ENCODE measurements at places on chromosomes 3 and 15.

GRCh38 chr3:197149-197827 is 725 bp downstream of the CHL1 start:
- DNase-seq: no peak

GRCh38 chr3:184593220-184593927 is 31.8 kb downstream of the EPHB3 start:
- DNase-seq: no peak

- DNase-seq: no peak
Observed at GRCh38 chr3:143875546-143875945, 27.3 kb upstream of the SLC9A9 start.

GRCh38 chr3:189999718-190000117 is 121.0 kb downstream of the P3H2 start:
- DNase-seq: no peak

DNA sequence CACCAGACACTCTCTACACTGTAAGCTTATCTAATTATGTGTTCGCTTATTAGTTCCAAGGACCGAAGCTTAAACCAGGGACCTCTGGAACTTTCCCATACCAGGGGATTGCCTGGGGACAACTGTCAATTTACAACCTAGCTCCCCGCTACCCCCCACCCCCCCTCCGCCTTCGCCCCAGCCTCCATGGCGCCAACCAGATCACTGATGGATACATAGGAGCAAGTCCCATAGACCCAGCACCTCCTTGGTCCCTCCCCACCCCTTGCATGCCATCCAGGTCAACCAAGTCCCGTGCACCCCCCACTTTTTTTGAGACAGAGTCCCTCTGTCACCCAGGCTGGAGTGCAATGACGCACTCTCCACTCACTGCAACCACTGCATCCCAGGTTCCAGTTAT is 930 bp upstream of the PDCD7 start:
- DNase-seq: no peak

DNA sequence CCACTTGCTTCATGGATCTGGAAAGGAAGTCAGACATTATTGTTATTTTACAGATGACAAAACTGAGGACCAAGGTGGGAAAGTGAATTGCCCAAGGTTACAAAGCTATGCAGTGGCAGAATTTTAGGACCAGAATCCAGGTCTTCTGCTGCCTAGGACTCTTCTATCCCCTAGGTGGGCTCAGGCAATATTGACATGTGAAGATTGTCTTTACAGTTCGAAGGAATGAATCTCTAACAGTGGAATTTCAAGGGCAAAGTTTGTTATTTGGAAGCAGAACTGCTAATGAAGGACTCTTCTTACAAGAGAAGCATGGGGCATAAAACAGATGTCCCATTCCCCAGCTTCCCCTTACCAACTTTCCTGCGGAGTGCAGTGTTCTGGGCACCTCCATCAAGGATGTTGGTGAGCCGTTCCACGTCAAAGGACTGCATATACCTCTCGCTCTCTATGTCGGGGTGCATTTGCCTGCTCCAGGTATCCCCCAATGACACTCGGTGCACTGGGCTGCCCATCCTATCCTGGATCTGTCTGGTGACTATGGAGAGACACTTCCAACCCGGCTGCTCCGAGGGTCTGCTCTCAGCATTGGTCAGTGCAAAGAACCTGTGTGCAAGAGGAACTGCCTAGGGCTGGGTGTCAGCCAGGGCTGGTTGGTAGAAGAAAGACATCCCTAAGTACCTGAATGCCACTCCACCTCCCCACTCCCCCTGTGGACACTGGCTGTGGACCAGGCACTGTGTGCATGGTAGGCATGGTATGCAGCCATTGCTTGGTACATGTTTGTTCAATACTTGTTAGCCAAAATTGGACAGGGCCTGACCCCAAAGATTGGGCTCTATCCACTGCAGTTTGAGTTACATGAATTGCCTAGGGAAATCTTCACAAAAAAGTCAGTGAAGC is 2.1 kb downstream of the ACOX2 start:
- DNase-seq: no peak

- no peak for DNase-seq
Observed at GRCh38 chr3:117441851-117442250, 732.3 kb downstream of the TUSC7 start.

DNA sequence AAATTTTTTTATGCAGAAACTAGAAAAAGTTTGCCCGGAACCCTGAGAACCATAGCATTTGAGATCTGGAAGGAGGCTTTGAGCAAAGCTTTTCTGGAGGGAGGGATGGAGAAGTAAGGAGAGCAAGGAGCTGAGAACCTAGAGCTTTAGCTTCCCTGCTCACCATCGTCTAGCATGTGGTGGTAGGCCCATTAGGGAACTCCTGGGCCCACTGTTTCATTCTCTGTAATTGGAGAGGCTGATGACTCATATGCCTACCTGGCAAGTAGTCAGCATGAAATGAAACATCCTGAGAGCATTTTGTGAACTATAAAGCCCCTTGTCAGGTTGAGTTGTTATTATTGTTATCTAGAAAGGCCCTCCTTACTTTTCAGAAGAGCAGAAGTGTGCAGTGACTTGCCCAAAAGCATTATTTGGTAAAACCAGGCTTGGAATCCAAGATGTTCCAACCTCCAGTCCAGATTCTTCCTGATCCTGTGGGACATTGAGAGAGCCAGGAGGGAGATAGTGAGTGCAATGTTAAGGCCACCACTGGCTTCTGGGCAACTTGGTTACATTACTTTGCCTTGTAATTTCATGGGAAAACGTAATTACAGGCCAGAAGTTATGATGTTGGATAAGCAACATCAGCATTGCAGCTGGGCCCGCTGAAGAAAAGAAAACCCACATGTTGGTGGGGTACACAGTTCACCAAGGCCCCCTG is 104.5 kb upstream of the BFSP2 start:
- DNase-seq: no peak

GRCh38 chr3:56825567-56826438 is 24.1 kb upstream of the ARHGEF3 start:
- no peak for DNase-seq

- DNase-seq: no peak
Observed at GRCh38 chr3:66338927-66339326, 118.1 kb downstream of the SLC25A26 start.

DNA sequence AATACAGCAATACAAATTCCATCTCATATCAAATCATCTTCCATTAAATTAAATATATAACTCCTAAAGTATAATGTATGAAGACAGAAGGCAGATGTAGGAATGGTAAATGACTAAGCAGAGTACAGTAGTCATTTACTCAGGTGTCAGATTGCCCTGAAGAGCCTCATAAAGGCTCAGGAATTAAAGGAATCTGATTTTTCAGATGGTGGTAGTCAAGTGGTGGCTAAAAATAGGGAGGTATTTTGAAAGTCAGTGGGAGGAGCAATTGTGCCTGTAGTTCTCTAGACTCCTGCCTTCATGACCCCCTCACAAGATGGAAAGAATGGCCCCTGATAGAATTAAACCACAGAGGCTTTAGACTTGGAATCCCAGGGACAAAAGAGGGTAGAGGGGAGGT is 142.7 kb upstream of the SYNPR start:
- DNase-seq: no peak

DNA sequence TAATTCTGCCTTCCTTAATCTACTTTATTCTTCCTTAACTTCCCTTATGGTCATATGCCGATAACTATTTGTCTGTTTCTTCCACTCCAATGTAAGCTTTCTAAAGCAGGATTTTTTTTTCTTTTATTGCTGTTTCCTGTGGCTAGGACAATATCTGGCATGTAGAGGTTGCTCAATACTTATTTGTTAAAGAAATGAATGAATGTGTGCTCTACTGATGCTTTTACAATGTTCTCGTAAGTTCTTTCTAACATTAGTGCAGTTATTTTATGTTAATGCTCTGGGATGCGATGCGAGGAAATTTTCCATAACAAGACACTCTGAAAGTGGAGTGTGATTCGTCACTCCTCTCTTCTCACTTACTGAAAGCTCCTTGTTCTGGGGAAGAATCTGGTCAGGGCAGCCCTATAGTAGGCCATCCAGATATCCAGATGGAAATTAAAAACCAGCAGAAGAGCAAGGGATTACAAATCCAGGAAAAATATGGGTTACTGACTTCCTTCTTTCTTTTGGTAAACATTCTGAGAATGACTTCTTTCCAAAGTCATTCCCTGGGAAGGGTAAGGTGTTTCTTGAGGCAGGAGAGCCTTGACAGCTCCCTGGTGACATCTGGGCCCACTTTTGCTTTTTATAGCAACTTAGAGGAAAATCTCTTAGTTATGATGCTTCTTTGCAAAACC is 420.4 kb downstream of the PDCD6IP start:
- DNase-seq: no peak
